ENCODE measurements at places on chromosomes 1 and 21. TPM values are rescaled to one million over a fixed set of nuclear protein-coding genes. Genes with fewer than 3 reads are reported as not detected.

Gene FALEC
- not detected for total RNA-seq

Gene IL19
- total RNA-seq = not detected

Gene ZBTB7B
- 52.6 TPM for total RNA-seq

Gene CD5L
- total RNA-seq = 0.38 TPM

Gene HSD3B1
- not detected for total RNA-seq

Gene PPP1R15B
- total RNA-seq = 22.1 TPM

Gene BTBD8
- 4.5 TPM for total RNA-seq

Gene ARMH1
- 1.2 TPM for total RNA-seq
